ENCODE measurements at places on chromosomes 6 and 20.

DNA sequence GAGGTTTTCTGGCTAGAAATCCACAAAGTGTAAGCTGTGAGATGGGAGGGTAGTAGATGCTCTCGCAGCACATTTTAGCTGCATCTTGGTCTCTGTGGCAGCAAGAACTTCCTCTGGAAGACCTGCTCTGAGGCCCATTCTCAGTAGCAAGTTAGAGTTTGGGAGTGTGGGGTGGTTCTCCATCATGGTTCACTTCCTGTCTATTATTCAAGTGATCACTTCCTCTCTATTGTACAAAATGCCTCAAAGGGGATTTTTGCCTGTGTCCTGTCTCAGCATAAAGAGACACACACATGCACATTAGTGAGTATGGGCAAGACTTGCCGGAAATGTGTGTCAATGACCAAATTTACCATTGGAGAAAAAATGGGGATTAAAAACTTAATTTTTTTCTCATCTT lies 42.5 kb downstream of the LYRM2 start:
- DNase-seq = no peak

GRCh38 chr6:2971420-2972218 lies at the start of gene SERPINB6:
Gene SERPINB6, minus strand, starts transcription at chr6:2971567. Its CDS starts 12,235 bp downstream, at chr6:2959332.
- DNase-seq = no peak

- DNase-seq = no peak
Observed at GRCh38 chr6:154384191-154384590, 27.6 kb upstream of the IPCEF1 start.

DNA sequence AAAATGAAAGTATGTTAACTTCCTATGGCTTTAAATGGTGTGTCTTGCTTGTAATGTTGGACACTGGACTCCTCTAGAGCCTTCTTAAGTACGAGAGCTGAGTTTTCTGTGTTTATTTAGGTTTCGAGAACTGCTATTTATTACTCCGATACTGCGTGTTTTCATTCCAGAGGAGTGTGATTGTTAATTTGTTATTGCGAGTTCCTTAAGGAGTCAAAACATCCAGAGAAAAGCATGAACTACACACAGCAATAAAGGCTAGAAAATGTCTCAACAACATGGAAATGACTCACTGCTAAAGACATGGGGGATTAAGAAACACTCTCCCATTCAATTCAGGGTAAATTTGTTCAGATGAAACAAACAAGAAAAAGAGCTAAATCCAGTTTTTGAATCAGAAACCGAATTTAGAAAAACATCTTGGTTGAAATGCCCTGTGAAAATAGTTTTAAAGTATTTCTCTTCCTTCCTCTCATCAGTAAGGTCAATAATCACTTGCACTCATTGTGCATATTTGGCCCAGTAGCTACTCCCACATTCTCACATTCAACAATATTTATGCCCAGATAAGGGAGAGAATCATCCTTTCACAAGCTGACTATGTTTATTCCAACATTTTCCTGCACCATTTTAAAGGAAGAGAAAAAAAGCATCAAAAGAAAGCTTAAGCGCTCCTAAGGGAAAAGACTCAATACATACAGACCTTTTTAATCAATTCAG lies 36.0 kb downstream of the ATXN1 start:
- DNase-seq = no peak

- DNase-seq = no peak
Observed at GRCh38 chr6:54525731-54526130, 217.5 kb downstream of the TINAG start.

- peak; percentile 32 for DNase-seq
Observed at GRCh38 chr6:88220493-88220892, 54.3 kb upstream of the CNR1 start.

GRCh38 chr6:149592983-149593382 lies 26.8 kb downstream of the GINM1 start:
- DNase-seq = no peak

DNA sequence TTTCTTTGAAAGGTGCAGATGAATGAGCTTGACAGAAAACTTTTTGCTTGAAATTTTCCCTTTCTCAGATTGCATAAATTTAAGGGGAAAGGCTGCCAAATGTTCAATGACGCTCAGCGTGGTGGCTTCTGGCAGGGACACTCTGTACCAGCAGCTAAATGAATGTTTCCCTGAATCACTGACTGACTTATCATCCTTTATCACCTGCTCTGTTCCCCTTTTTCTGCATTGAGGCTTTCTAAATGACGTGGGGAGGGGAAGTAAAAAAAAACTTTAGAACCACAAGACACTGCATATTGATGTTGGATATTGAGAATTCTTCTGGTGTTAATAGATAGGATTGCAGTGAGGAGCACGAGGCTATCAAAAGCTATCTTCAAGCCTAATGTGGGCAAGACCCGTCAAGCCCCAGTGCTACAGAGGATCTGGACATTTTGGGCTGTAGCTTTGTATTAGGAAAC lies 46.9 kb upstream of the ENPP5 start:
- DNase-seq = no peak

DNA sequence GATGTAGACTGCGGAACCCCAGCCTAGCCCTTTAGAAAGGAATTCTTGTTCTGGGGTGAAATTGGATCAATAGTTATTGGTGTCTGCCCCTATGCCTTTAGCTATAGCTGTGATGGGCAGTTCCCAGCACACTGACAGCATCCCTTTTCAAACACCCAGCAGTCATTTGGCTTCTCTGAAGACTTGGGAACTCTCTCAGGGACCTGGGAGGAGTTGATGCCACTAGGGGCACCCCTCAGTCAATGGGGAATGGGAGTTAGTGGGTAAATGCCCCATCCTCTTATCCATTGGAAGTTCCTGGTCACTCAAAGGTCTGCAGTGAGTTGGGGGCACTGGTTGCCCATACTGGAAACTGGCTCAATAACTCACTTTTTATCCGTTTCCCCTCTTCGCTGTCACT lies 31.6 kb upstream of the CSNK2A1 start:
- no peak for DNase-seq

DNA sequence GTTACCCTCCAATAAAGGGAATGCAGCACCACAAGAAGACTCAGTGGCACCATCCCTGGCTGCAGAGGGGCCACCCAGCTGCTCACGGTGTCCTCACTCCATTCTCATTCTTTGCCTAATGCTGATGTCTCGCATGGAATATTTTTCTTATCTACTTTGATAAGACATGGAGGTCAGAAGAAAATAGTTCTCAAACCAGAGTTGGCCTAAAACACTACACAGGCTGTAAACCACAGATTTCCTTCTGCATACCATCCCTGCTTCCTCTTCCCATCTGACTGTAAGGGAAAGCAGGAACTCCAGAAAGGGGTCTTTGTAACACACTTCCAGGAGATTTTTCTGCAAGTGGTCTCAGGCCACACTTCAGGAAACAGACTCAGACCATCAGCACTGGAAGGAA lies 43.1 kb upstream of the CD93 start:
- DNase-seq = no peak

GRCh38 chr6:150670311-150670710 lies 70.6 kb downstream of the PLEKHG1 start:
- DNase-seq = no peak

GRCh38 chr6:165872311-165872710 lies 209.3 kb upstream of the PDE10A start:
- no peak for DNase-seq

- no peak for DNase-seq
Observed at GRCh38 chr20:11919581-11919980, 1.9 kb downstream of the BTBD3 start.

All from DND-41 (cell line).